Gastroesophageal sphincter (tissue), 4 donors: ENCODE measurements at places on chromosomes 4 and X. TPM values are rescaled to one million over a fixed set of nuclear protein-coding genes. Genes with fewer than 3 reads are reported as not detected.

DNA sequence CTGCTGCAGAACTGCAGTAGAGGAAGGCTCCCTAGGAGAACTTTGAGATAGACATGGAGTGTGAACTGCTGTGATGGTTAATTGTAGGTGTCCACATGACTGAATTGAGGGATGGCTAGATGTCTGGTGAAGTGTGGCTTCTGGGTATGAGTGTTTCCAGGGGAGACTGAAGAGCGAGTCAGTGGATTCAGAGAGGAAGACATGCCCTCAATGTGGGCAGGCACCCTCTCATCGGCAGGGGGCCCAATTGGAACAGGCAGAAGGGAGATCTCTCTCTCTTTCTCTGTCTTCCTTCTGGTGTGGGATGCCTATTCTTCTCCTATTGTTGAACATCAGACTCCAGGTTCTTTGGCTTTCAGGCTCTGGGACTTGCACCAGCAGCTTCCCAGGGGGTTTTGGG is 304.7 kb upstream of the GATB start:
- ATAC-seq, result no peak

DNA sequence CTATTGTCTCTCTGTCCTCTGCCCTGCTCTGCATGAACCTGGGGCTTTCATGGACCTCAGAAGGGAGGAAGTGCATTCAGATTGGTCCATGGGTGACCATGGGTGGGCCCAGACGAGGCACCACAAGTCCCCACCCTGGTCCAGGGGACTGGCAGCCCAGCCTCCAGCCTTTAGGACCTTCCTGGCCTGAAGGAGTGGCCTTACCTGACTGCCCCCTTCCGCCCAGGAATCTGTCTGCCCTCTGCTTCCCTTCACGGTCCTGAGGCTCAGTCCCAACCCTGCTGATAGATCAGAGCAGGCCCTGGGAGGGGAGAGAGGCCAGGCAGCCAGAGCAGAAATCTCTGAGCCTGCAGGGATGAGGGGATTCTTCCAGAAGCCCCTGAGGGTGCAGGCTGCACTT is 455.4 kb downstream of the PCDH18 start:
- no peak for ATAC-seq

DNA sequence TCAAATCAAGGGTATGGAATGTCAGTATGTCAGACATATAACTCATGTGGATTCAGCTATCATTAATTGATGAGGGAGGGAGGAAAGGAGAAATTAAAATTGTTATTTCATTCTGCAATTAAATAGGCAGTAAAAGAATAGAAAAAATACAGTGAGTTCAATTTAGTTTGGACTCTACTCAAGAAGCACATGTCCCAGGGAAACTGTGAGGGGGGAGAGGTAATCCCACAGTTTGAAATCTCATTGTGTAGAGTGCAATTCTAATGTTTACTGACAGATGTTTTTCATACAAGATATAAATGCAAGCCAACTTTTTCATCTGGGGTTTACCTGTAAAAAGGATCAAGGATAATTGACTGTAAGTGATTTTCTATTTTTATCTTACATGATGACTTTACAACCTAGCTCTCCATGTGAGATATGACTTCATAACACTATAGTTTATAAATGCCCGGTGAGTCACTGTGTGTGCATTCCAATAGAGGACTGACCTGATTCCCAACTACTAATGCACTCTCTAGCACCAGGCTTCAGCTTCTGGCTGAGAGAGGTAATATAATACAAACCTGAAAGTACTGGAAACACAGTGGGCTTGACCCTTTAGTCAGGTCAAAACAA is 35.2 kb upstream of the SCD5 start:
- peak; percentile 86 for ATAC-seq

DNA sequence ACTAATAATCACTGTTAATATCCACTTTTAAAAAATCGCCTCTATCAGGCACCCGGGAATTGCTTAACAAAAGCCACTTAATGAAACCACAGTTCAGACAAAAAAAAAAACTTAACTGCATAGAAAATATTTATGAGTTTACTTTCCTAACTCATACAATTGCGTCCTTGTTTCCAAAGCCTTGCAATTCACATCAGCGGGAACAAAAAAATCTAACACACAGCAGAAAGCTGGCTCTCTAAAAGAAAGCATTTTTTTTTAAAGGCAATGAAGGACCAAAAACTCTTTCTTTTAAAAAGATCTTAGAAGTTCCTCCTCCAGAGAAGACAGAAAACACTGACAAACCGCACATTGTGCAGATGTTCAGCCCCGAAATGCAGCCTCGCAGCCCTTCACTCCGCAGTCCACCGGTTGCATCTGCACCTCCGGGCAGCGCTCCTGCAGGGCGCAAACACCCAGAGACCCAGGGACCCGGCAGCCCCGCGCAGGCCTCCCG is 812 bp downstream of the FAT1 start:
- peak; percentile 25 for ATAC-seq

DNA sequence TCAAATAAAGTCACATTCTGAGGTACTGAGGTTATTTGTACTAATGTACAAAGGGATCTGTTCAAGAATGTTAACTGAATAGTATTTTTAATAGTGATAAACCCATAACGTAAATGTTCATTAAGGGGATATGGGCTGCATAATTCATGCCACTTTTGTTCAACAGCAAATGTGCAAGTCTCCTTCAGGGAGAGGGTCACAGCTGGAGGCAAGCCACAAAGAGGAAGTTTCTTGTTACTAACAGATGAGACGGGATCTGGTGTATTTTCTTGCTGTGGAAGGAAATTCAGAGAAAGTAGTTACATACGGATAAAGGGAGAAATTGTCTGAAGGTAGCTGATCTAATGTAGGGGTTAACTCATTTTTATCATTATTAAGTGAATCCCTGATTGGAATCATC is 10.0 kb downstream of the ZFP42 start:
- ATAC-seq, result no peak

GRCh38 chr4:47463235-47463956 is at the start of gene COMMD8:
Gene COMMD8, minus strand, starts transcription at chr4:47463702. Its CDS starts 51 bp downstream, at chr4:47463651.
- ATAC-seq, result peak; percentile 99

- no peak for ATAC-seq
Measured at GRCh38 chr4:113582737-113583136, 178.8 kb downstream of the CAMK2D start.

- no peak for ATAC-seq
Measured at GRCh38 chr4:143417679-143418403, 81.2 kb downstream of the GAB1 start.

DNA sequence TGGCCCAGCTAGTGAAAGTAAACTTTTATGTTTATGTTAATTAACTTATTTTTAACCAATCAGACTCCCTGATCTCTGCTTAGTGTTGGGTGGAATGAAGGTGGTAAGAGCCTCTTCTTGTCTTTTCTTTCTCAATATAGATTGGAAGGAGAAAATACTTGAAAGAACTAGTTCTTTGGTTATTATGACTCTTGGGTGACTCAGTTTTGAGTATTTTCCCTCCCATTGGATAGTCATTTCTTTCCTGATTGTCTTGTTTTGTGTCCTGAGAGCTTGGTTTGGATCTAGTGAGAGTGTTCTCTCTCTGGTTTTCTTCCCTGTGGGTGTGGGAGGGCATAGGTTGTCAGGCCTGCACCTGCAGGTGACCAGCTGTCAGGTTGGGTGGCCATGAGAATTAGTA is 172.0 kb upstream of the GLRA2 start:
- ATAC-seq, result no peak

DNA sequence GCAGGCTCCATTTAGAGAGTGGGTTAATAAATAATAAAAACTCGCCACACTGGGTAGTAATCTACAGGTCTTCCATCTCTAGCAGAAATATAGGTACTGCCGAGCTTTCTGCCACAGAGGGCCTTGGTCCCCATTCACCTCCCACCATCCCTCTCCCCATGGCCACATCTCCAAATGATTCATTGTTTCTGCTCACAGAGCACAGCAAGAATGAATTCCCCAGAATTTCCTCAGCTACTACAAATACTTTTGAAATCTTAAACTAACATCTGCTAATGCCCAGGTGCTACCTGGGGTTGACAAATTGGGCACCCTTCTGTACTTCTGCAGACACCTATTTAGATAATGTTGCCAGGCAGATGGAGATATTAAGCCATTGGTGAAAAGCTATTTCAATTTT is 5.1 kb downstream of the PHEX start:
- ATAC-seq, result no peak

DNA sequence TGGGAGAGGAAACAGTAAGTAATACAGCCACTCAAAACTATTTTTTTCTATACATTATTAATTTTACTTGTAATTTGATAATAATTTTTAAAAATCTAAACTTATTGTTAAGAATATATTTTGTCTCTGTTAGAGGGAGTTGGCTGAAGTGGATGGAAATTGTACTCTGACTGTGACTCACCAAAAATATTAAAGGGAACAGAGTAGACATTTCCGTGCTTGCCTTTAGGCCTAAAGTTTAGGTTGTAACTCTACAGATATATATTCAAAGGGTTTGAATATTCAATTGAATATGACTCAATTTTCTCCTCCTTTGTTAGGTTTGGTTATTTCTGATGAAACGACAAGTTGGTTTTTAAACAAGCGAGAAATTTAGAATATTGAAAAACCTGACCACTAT is 128.3 kb upstream of the PITX2 start:
- no peak for ATAC-seq

DNA sequence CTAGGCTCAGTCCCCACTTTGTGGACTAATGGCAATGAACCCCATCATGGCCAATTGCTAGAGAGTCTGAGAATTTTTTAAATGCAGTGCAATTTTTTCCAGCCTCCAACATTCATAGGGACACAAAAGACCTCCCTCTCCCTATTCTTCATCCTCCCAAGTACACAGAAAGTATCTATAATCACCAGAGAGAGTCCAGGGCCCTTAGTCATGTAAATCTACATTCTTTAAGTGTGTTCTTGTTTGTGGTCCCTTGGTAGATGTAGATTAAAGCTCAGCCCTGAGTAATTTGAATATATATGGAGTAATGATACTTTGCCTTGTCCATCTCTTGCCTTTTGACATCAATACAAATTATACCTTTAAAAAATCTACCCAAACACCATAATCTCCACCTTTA is 51.3 kb upstream of the ATXN3L start:
- no peak for ATAC-seq

- no peak for ATAC-seq
Measured at GRCh38 chr4:102715057-102715456, 45.7 kb downstream of the MANBA start.

DNA sequence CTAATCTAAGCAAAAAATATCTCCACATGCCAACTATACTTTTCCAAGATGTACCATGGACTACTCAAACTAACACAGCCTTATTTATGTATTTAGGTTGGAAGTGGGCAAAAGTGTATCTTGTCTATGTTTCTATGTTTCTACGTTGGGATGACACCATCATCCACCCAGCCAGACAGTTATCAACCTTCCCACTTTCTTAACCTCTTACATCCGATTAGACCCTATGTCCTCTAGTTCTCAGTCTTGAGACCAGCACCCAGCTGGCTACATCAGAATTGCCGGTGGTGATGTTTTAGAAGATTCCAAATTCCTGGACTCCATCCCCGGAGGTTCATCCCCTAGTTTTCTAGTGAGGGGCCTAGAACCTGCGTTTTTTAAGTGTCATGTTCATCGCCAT is 1.0 kb upstream of the AASDH start:
- ATAC-seq, result no peak

DNA sequence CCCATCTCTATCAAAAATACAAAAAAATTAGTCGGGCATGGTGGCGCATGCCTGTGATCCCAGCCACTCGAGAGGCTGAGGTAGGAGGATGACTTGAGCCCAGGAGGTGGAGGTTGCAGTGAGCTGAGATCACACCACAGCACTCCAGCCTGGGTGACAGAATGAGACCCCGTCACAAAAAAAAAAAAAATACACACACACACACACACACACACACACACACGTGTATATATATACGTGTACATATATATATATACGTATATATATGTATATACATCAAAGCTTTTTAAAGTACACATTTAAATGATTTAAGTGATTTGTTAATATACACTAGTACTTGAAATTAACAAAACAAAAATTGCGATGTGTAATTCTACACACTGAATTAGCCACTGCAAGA is 6.0 kb downstream of the FBXW7 start:
- no peak for ATAC-seq

GRCh38 chrX:119706616-119707015 is 13.6 kb upstream of the SEPTIN6 start:
- no peak for ATAC-seq

DNA sequence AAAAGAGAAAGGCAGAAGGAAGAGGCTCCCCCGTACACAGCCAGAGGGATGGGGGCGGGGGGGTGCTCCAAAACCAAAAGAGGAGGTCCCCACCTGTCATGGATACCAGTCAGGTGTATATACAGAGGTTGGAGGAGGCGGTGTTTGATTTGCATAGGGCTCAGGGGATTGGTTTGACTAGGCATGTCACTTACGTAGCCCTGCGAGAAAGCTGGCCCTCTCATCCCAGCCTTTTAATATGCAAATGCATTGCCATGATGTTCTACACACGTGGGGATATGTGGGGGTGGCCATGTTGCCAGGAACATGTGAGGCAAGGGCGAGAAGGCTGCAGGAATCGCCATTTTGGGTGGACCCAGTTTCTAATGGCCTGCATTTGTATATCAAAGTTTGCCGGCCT is 38.6 kb downstream of the TMEM150C start:
- ATAC-seq, result no peak

GRCh38 chr4:40937140-40937725 is 187.5 kb downstream of the NSUN7 start:
- no peak for ATAC-seq

DNA sequence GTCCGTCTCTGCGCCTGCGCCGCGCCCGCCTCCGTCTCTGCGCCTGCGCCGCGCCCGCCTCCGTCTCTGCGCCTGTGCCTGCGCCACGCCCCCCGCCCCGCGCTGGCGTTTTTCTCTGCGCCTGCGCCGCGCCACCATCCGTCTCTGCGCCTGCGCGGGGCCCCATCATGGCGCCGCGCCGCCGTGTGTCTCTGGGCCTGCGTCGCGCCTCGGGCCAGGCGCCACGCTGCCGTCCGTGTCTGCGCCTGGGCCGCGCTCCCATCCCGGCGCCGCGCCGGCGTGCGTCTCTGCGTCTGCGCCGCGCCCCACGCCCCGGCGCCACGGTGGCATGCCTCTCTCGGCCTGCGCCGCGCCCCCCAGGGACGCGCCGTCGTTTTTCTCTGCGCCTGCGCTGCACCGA is 51.8 kb upstream of the DUX4 start:
- ATAC-seq, result peak; percentile 25

GRCh38 chr4:15884666-15885065 is 53.9 kb downstream of the FGFBP1 start:
- ATAC-seq, result no peak

- ATAC-seq, result no peak
Measured at GRCh38 chr4:145933134-145933533, 5.5 kb downstream of the ZNF827 start.

- no peak for ATAC-seq
Measured at GRCh38 chrX:49227726-49228125, 5.4 kb downstream of the CACNA1F start.

The TBC1D9 gene
- 23.8 TPM for total RNA-seq

The RNF150 gene
- 36.5 TPM for total RNA-seq

The PRDX4 gene
- total RNA-seq, result 51.7 TPM

The CDX4 gene
- total RNA-seq, result not detected

The TMPRSS11B gene
- 3.2 TPM for total RNA-seq

The POLN gene
- total RNA-seq, result 1.5 TPM

The PHKA1 gene
- total RNA-seq, result 4.5 TPM

The WWC2 gene
- total RNA-seq, result 42.0 TPM

The CXXC4 gene
- 2.4 TPM for total RNA-seq

The SRPX gene
- total RNA-seq, result 82.8 TPM

The PAGE1 gene
- not detected for total RNA-seq

The CXorf58 gene
- total RNA-seq, result 0.15 TPM

The MCF2 gene
- 0.40 TPM for total RNA-seq
